ENCODE measurements at places on chromosomes 12 and 14.
A peak's percentile ranks its signal among the peaks of the same experiment; 100 is the strongest.

GRCh38 chr12:92614502-92614901, 88.3 kb upstream of the PLEKHG7 start:
- no peak for DNase-seq

DNA sequence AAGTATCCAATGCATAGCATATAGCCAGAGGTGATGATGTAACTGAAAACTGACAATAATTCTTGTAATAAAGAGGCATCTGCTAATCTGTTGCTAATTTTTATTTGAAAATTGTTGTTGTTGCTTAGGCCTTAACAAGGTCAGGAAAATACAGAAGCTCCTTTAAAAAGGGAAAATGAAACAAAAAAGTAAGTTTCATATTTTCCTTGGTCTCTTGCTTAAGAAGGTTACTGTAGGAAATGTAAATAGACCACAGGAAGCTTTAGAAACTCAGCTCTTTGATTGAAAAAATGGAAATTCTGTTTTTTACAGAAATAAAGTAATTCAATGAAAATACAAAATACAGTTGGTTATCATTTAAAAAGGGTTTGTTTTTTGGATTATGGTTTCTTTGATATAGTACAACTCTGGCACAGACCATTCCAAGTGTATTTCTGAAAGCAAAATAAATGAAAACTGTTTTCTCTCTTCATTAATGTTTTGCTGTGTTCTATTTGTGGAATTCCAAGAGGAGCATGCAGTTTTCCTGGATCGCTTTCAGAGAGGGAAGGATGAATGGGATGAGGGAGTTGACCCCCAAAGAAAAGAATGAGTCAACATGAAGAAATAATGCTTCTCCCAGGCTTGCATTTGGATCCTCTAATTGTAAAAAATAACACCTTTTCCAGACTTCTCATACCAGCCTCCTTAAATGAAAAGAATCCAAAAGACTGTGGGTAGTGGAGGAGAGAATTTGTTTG, 398.0 kb upstream of the FAR2 start:
- DNase-seq: no peak

DNA sequence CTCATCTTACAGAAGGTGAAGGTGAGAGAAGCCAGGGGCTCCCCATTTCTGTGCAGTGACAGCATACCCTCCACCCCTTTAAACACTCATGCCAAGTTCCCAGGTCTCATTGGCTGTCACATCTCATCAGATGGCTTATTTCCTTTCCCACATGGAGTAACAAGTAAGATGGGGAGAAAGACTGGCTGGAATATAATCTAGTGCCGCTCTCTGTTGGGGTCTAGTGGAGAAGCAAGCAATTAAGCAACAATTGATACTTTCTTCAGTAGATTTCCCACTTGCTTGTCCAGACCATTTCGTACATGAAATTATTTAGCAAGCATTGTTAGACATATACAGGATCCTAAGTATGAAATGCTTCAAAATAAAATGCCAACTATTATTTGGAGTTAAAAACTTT, 92.2 kb downstream of the SLC5A8 start:
- DNase-seq: no peak

- DNase-seq: peak; percentile 3
Observed at GRCh38 chr12:47949441-47950341, 13.7 kb upstream of the TMEM106C start.

- no peak for DNase-seq
Observed at GRCh38 chr12:105554856-105555255, 224.4 kb downstream of the C12orf75 start.

DNA sequence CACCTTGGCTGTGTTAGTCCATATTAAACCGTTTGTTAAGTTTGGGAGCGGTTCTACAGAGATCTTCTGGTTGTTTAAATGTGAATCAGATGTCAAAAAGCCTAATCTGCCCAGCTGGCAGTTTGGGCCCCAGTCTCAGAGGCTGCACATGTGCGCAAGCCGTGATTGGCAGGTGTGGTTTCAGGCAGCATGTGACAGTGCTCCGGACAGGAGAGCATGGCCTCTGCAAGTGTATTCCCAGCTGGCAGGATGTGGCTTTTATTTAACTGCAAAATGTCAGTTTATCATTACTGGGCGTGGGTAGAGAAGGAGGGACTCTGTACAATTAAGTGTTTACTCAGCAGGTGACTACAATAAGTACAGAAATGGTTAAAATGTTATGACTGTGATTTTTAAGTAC, 77.5 kb downstream of the PELI2 start:
- DNase-seq: peak; percentile 88

DNA sequence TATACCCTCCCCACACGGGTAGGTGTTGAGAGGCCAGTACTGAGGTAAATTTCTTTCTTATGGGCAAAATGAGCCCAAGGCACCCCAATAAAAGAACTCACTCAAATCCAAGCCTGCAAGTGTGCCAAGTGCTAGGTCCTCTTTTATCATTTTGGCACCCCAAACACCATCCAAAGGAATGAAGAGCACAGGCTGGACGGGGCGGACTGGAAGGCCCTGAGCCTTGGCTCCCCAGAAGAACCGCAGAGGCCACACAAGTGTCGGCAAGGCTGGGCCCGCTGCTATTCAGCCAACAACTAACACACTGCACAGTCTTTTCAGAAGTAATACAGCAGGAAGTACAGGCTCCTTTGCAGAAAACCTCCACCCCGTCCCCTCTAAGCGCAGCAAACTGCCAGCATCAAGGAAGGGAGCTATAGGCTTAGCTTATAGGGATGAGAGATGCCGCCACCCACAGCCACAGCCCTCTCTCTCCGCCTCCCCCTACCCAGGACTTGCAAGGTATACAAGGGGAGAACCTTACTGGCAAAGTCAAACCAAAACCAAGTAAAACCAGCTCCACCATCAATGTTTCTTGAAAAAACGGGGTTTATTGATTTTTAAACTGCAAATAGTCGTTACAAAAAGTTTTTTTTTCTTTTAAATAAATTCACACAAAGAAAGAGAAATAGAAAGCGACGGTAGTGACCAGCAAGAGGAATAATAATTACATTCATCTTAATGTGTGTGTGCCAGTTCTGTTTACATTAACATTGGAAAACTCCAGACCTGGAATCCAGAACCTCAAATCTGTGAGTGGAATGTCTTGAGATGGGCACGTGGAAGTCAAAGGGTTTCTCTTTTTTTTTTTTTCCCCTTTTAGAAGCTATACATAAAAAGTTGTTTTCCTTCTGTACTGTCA, 5.5 kb downstream of the ZFP36L1 start:
- DNase-seq: no peak

GRCh38 chr12:85157035-85157603, 121.0 kb downstream of the LRRIQ1 start:
- no peak for DNase-seq

DNA sequence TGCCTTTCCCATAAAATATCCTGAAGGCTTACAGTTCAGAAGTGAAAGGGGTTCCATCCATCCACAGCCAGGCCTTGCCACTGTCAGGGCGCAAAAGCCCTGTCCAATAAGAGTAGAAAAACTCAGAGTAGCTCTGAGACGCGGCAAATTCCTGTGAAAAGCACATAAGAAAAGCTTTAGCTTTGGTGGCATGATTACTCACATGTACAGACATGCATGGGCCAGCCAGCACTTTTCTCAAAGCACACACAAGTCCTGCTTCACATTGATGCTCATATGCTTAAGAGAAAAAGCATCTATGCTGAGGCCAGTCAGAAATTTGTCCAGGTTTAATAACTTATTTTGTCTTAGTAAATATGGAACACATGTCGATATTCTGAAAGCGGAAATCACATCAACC, 25.5 kb downstream of the CLEC1A start:
- DNase-seq: no peak

GRCh38 chr12:53299101-53299453, 418 bp upstream of the MYG1 start:
- DNase-seq: no peak

DNA sequence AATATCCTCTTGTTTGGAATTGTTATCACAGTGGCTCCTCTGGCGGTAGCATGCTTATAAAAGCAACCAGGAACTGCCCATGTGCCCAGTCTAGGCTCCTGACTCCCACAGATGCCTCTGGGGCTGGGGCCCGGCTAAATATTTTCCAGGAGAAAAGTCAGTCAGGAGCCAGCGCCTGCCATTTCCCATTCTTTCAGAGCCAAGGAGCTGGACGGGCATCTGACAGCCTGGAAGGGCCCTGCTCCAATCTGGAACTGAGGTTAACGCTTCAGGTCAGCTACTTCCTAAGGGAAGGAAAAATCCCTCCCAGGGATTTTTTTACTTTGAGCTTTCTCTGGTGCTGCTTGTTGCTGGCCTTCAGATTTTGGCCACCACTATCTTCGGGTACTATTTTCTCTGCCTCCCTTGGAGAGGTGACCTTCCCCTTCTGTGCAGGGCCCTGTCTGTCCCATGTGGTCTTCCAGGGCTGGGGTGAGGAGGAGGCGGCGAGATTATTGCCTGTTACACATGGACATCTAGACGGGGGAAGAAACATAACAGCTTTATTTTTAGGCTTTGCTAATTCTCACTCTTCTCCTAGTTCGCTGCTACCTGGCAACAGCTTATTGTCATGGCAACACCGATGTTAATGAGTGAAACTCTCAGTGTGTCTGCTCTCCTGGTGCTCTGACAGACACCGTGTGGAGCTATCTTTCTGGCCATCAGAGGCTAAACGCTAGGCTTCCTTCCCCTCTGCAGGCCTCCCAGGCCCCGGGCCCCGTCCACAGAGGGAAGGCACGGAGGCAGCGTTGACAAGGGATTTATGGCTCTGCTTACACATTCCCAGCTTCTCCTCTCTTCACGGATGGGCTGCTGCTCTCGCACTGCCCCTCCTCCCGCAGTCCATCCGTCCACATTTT, 160.4 kb downstream of the CACNA1C start:
- no peak for DNase-seq

DNA sequence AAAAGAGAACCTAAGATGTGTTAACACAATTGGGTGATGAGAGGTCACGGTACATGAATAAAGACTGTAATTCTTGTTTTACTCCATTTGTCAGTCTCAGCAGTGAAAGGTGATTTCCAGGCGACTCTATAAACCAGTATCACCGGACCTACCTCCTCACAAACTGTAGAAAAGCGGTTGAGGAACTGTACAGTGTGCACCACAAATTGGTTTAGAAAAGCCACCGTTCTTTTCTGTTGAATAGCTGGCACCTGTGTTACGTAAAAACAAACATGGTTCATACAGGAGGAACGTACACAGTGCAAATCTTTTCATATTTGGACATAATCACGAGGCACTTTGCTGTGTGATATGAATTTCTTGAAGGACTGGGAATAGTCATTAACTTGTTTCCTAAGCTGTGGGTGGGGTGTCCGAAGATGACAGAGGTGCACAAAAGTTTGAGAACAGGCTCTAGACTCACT, 663 bp downstream of the WASHC3 start:
- DNase-seq: no peak

- DNase-seq: no peak
Observed at GRCh38 chr12:75834591-75834990, 197.0 kb downstream of the PHLDA1 start.

DNA sequence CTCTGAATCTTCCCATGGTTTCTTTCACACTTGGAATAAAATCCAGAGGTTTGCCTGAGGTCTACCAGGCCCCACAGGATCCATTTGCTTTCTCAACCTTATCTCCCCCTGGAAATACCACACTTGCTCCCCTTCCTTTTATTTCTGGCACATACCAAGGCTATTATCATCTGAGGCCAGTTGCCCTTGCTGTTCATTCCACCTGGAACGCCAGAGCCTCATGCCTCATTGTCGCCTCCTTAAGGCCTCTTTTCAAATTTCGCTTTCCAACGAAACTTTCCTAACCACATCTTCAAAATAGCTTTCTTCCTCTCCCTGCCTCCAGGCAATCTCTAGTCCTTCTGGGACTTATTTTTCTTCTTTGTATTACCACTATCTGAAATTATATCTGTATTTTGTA, 11.2 kb upstream of the LRIG3 start:
- no peak for DNase-seq

DNA sequence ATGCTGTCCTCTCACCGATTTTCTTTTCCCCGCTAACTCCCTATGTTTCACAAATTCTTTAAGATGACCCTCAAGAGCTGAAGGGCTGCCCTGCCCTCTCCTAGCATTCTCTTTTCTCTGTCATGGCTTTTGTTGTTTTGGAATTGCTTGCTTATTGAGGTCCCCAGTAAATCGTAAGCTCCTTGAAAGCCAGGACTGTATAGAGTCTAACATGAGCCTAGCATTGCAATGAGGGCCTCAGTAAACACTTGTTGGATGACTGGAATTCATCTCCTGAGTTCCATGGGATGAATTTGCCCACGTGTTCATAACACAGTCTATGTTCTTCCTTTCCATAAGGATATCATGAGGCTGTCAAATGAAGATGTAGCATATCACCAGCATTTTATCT, 92.2 kb downstream of the APAF1 start:
- peak; percentile 64 for DNase-seq

DNA sequence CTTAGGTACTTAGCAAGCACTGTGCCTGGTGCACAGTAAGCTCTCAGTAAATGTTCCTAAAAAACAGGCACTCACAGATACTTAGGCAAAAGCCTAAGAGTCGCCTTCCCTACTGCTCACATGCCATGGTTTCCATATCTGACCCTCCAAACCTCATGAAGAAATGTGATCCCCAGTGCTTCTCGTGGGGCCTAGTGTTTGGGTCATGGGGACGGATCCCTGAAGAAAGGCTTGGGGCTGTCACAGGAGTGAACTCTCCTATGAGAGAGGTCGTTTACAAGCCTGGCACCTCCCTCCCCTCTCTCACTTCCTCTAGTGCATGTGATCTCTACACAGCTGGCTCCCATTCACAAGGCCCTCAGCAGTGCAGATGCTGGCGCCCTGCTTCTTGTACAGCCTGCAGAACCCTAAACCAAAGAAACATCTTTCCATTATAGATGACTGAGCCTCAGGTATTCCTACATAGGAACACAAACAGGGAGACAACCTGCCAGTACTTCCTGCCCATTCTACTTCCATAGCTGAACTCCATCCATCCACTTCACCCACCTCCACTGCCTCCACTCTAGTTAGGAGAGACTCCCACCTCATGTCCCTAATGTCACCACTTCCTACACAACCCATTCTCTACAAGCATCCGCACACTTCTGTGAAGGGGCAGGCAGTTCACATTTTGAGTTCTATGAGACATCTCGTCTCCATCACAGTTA, 2.9 kb downstream of the SLC15A4 start:
- DNase-seq: no peak

DNA sequence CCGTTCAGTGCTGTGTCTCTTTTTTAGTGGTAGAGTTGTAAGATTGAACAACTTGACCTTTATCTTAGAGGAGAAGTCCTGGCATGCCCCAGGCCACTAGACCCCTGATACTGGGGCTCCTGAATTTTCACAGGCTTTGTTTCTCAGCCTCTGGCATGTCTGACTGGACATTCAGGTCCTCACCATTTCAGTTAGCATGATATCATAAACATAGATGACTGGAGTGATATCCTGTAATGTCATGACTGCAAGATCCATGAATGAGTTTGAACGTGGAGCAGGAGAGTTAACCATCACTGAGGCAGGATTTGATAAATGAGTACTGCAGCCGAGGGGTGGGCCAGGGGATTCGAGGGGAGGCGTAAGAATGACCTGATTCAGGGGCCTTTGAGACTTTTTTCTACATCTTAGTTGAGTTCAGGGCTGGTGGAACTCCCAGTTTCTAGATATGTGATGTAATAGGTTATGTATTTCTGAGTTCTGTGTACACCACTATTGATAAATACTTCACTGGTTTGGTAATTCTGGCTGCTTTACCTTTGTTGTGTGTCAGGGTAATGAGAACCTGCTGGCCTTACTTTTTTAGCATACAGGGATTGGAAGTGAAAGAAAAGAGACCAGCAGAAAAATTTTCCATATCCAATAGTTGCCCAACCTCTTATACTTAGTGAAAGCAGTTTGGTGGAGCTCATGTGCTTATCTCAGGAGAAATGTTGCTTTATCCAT, 217.0 kb downstream of the SYNE2 start:
- DNase-seq: no peak

- no peak for DNase-seq
Observed at GRCh38 chr12:104357421-104357952, 53.9 kb downstream of the EID3 start.

- DNase-seq: no peak
Observed at GRCh38 chr12:111446631-111447570, 41.2 kb downstream of the SH2B3 start.
